Activated CD4-positive, CD25-positive, alpha-beta regulatory T cell (primary cell): ENCODE measurements at places on chromosomes 5 and 9.

- no peak for DNase-seq
Observed at GRCh38 chr9:95627802-95628201, 111.0 kb upstream of the PTCH1 start.

DNA sequence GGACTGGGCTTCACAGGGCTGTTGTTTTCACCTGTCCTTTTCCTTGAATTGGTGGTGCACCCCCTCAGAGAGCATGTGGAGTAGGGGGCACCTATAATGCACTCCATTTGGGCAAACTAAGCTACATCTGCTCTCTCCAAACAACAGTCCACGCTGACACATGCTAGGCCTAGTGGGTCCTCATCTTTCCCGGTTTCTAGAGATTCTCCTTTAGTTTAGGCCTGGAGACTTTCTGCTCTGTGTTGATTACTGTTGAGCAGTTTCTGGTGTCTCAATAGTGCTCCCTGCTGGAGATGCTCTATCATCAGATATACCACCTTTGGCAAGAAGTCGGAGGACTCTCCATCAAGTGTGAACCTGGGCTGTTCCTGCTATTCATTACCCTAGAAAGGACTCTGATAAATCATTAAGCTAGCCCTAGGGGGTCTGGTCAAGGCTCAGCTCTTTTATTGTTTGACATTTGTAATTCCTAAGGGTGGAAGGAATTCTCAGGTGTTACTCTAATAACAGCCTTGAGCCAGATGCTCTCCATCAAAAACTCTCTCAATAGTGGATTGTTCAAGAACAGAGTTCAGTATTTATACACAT is 64.0 kb upstream of the FYB1 start:
- peak; percentile 13 for DNase-seq

GRCh38 chr9:3441197-3441816 is 84.5 kb downstream of the RFX3 start:
- no peak for DNase-seq

DNA sequence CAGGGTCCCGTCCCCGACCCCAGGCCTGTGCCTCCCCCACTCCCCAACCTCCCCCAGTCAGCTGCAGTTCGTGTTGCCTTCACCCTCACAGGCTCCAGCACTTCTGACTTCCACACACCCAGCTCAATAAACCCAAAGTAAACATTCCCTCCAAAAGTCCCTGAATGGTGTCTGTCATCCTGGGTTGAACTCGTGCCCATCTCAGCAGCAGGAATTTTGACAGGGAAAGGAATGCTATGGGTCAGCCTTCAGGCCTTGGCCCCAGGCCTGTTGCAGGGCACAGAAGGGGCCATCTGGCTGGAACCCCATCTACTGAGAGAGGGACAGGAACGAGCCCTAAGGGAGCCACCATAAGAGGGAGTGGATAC is 29.6 kb upstream of the CNOT6 start:
- no peak for DNase-seq

GRCh38 chr9:129201866-129202265 is 23.8 kb upstream of the IER5L start:
- DNase-seq = no peak

- DNase-seq = no peak
Observed at GRCh38 chr9:132716007-132716406, 45.7 kb downstream of the GTF3C4 start.

GRCh38 chr9:28365020-28365640 is 791.8 kb upstream of the C9orf72 start:
- DNase-seq = no peak

DNA sequence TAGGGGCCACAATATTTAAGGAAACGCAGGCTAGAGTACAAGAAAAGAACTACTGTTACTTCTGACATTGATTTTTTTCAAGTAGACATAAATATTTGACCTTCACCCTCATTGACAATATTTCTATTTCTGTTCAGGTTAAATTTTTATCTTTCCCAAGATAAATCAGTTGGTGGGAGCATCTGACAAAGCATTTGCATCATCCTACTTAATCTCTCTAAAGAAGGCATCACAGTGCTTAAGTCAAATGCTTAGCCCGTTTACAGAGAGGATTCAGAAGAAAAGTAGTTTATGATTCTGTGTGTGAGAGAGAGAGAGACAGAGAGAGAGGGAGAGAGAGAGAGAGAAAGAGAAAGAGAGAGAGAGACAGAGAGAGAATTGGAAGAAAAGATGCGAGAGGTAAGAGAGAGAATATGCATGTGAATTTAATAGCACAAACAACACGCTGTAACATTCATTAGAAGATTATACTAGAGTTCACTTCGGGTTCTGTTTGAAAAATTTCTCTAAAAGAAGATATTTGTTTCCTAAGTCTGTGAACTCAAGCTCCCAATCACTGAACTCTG is 1093.3 kb upstream of the CDH6 start:
- DNase-seq = no peak

- DNase-seq = no peak
Observed at GRCh38 chr5:119393746-119394145, 37.9 kb downstream of the TNFAIP8 start.

DNA sequence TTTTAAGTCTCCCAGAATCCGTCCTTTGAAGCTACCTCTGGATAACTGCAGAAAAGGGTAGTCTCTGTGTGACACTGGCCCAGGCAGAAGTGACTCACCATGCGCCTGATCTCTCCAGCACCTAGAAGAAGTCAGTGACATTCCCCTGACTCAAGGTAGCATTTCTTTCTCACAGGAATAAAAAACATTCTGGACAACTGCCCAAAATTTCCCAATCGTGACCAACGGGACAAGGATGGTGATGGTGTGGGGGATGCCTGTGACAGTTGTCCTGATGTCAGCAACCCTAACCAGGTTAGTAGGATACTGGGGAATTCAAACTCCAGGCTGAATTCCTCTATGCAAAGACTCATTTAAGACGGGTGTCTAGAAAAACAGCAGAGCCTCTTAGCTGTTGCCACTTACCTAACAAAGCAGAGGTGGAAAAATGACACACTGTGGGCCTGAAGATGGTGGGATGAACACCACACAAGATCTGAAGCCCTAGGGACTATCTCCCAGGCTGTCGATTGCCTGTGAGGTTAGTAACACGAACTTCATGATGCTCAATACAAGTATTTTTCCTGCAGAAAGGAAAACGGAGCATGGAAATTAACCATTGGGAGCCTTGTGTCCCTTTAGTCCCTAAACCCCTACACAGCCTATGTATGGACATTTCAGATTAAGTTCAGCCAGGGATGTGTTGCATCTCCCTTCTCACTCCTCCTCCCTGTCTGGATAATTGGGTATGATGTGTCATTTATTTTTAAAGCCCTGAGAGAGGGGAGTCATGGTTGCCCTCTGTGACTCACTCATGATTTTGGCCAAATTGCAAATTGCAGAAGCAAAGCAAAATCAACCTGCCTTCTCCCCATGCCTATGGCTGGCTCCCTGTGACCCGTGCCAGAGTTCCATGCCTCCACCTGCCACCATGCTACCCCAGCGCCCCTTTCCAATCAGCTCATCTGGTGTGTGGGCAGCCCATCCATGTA is 37.2 kb downstream of the THBS4 start:
- no peak for DNase-seq

- no peak for DNase-seq
Observed at GRCh38 chr5:174614500-174615135, 109.8 kb upstream of the MSX2 start.

GRCh38 chr9:86405926-86406325 is 51.7 kb upstream of the TUT7 start:
- DNase-seq = no peak

- DNase-seq = no peak
Observed at GRCh38 chr9:136634904-136635303, 27.8 kb upstream of the EGFL7 start.
